ENCODE measurements at places on chromosomes 2 and 18.

- no peak for DNase-seq
Observed at GRCh38 chr2:99336804-99337112, 431 bp upstream of the EIF5B start.

GRCh38 chr2:40197121-40197520 is 254.8 kb downstream of the SLC8A1 start:
- DNase-seq: no peak

DNA sequence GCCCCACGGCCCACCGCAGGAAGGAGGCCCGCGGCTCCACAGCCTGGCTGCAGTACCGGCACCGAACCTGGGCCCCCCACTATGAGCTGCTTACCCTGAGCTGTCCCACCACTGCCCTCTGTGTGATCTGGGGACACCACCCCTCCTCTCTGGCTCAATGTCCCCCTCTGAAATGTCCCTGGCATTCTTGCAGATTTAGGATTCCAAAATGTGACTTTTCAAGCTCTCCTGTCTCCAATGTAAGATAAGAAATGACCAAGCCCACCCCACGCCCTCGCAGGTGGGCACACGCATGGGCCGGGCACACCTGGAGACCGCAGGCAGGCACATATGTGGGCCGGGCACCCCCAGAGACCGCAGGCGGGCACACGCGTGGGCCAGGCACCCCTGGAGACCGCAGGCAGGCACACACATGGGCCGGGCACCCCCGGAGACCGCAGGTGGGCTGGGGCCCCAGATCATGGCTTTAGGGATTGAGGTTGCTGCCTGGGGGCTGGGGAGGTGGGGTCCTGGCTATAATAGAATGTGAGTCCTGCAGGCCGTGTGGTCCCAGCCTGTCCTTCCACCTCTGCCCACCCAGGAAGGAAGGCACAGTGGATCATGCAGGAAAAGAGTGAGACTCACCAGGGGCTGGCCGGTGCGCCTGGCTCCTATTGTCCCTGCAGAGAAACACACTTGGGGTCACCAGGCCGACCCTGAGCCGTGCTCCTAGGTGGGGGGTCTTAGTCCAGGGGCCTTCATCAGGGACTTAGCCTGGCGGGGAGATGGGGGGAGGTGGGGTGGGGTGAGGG is 7.2 kb downstream of the PDCD1 start:
- DNase-seq: no peak

- DNase-seq: no peak
Observed at GRCh38 chr2:38178556-38179419, 102.8 kb upstream of the CYP1B1 start.

- DNase-seq: no peak
Observed at GRCh38 chr2:65024149-65024829, 31.9 kb upstream of the CEP68 start.

- no peak for DNase-seq
Observed at GRCh38 chr2:224312741-224313140, 89.2 kb downstream of the FAM124B start.

All from GM12892 (cell line).